DND-41 (cell line): ENCODE measurements at places on chromosomes 6 and 20.

GRCh38 chr6:3775847-3776246 lies 24.3 kb upstream of the PXDC1 start:
- DNase-seq: no peak

DNA sequence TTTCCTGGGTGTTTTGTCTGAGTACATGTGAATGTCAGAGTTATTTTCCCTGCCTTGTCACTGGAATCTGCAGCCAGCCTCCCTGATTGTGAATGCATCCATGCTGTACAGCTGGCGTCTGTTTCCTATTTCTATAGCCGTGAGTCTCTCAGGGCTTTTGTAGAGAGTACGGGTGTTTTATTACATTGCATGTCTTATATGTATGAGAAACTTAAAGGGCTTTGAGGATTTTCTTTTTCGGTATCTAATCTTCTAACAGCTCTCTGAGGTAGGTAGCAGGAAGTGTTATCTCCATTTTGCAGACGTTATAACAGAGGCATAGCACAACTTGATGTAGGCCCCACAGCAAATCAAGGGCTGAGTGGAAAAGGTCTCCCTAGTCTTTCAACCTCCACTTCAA lies 272.9 kb downstream of the PRL start:
- DNase-seq: no peak

DNA sequence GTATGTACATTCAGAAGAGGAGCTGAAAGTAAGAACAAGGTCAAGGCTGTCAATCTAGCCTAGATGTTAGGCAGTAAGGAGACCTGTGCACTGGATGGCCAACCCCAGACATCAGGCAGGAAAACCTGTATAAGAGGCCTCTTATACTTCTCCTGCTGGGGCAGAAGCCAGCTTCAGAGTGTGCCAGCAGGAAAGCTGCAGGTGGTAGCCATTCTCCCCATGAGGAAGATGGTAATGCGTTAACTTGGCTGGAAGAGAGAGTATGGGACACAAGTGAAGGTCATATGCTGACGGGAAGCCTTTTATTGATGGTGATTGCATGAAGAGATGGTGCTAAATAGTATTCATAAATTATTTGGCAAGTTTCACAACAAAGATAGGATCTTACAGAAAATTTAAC lies 20.6 kb downstream of the NHLRC1 start:
- DNase-seq: no peak

GRCh38 chr6:128655978-128656498 lies 135.6 kb upstream of the PTPRK start:
- DNase-seq: no peak

GRCh38 chr20:57986666-57987065 lies 241.8 kb downstream of the ANKRD60 start:
- DNase-seq: no peak

GRCh38 chr6:18161431-18161830 lies 6.2 kb downstream of the KDM1B start:
- no peak for DNase-seq

- DNase-seq: no peak
Measured at GRCh38 chr6:38114976-38115625, 295.6 kb downstream of the ZFAND3 start.

- no peak for DNase-seq
Measured at GRCh38 chr6:64733433-64733832, 973.6 kb downstream of the EYS start.

- no peak for DNase-seq
Measured at GRCh38 chr20:15317546-15318232, 980.3 kb upstream of the FLRT3 start.

GRCh38 chr6:147126618-147127022 lies 77.6 kb upstream of the STXBP5 start:
- DNase-seq: no peak
